AG04450 (cell line): ENCODE measurements at places on chromosomes 1 and 21. TPM values are rescaled to one million over a fixed set of nuclear protein-coding genes. Genes with fewer than 3 reads are reported as not detected.

GPA33 gene
- polyA plus RNA-seq: not detected in 2 replicates

ADGRL4 gene
- 11.9 and 16.6 TPM in 2 replicates for polyA plus RNA-seq

UBE2U gene
- polyA plus RNA-seq: not detected in 2 replicates

PGBD5 gene
- polyA plus RNA-seq: 1.0 and 1.1 TPM in 2 replicates

CFAP45 gene
- polyA plus RNA-seq: 0.29 and 0.51 TPM in 2 replicates

EDARADD gene
- not detected in 2 replicates for polyA plus RNA-seq

TBX19 gene
- 1.0 and 1.3 TPM in 2 replicates for polyA plus RNA-seq

FAM89A gene
- polyA plus RNA-seq: 11.0 and 13.8 TPM in 2 replicates

OR2W3 gene
- polyA plus RNA-seq: 0.10 TPM in 1 of 2 replicates, not detected in the other

TSTD1 gene
- 0.33 TPM in 1 of 2 replicates, not detected in the other for polyA plus RNA-seq

ANP32E gene
- polyA plus RNA-seq: 16.8 and 22.7 TPM in 2 replicates

FCRL1 gene
- not detected in 2 replicates for polyA plus RNA-seq

UAP1 gene
- polyA plus RNA-seq: 68.5 and 85.7 TPM in 2 replicates

ESRRG gene
- polyA plus RNA-seq: 0.16 and 0.22 TPM in 2 replicates

BMP8B gene
- not detected in 2 replicates for polyA plus RNA-seq

PLA2G2C gene
- not detected in 2 replicates for polyA plus RNA-seq

DMBX1 gene
- not detected in 2 replicates for polyA plus RNA-seq

NBPF6 gene
- not detected in 2 replicates for polyA plus RNA-seq

RBM11 gene
- not detected in 2 replicates for polyA plus RNA-seq

MAEL gene
- not detected in 2 replicates for polyA plus RNA-seq

PCP4L1 gene
- polyA plus RNA-seq: not detected in 2 replicates

NKAIN1 gene
- polyA plus RNA-seq: 0.05 and 0.09 TPM in 2 replicates

C1orf87 gene
- not detected in 2 replicates for polyA plus RNA-seq

LRRC53 gene
- polyA plus RNA-seq: not detected in 2 replicates

TFAP2E gene
- 0.05 and 0.06 TPM in 2 replicates for polyA plus RNA-seq

CELA2A gene
- polyA plus RNA-seq: not detected in 2 replicates

PLPP3 gene
- 181 and 210 TPM in 2 replicates for polyA plus RNA-seq

FAM110D gene
- polyA plus RNA-seq: not detected in 2 replicates

DNAJC28 gene
- polyA plus RNA-seq: 1.3 and 1.9 TPM in 2 replicates

RUNX1 gene
- polyA plus RNA-seq: 20.9 and 23.5 TPM in 2 replicates

CDC7 gene
- 3.3 and 4.6 TPM in 2 replicates for polyA plus RNA-seq

LCE1D gene
- not detected in 2 replicates for polyA plus RNA-seq

ICOSLG gene
- 0.06 TPM in 1 of 2 replicates, not detected in the other for polyA plus RNA-seq

KNCN gene
- polyA plus RNA-seq: not detected in 2 replicates

PRCC gene
- polyA plus RNA-seq: 51.1 and 58.6 TPM in 2 replicates

PGLYRP4 gene
- not detected in 2 replicates for polyA plus RNA-seq

PDE9A gene
- 0.14 TPM in 1 of 2 replicates, not detected in the other for polyA plus RNA-seq

ETNK2 gene
- 25.1 and 25.6 TPM in 2 replicates for polyA plus RNA-seq

LCE2A gene
- polyA plus RNA-seq: not detected in 2 replicates

LIPI gene
- not detected in 2 replicates for polyA plus RNA-seq

UBXN10 gene
- not detected in 2 replicates for polyA plus RNA-seq

HRNR gene
- polyA plus RNA-seq: not detected in 2 replicates

HNRNPR gene
- polyA plus RNA-seq: 134 and 171 TPM in 2 replicates

LRRC38 gene
- not detected in 2 replicates for polyA plus RNA-seq

PRAMEF12 gene
- polyA plus RNA-seq: not detected in 2 replicates

ANKRD35 gene
- 2.6 and 2.7 TPM in 2 replicates for polyA plus RNA-seq

CRYAA gene
- not detected in 2 replicates for polyA plus RNA-seq
